ENCODE measurements at places on chromosomes 7 and 10.

DNA sequence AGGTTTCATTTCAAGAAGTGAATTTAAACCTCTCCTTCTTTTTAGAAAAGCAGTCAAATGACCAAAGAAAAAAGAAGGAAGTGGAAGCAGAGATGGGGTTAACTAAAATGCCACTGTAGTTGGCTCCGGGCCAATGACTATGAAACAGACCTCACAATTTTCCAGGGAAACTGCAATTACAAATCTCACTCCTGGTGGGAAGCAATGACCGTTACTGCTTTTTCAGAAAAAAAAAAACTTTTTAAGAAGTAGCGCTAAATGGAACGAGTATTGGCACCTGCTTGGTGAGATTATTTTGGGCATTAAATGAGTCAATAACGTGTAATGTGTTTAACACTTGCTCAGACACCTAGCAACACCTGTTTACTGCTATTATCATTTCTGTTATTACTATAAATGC, 1.2 kb downstream of the SFRP4 start:
- no peak for DNase-seq

GRCh38 chr10:77582710-77583115, 54.9 kb downstream of the KCNMA1 start:
- DNase-seq = no peak

- no peak for DNase-seq
These were observed 128.4 kb downstream of the CDH23 start for GRCh38 chr10:71525092-71525491.

DNA sequence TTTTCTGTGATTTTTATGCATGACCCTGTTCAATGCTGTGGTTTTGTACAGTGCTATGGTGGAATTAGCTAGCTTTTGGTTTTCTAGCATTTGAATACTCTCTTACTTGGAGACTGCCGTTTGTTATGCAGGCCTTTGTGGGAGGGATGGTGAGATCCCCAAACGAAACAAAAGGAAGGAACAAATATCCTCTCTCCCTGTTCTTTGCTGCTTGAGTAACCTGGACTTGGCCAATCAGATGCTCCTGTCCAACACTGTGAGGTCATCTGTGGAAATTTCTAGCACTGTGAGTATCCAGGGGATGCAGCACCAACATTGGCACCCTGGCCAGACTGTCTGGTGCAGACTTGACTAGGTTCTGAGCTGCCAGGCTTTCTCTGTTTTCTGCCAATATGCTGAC, 314.4 kb downstream of the ANKRD30A start:
- DNase-seq = no peak

GRCh38 chr10:22736134-22736533, 21.8 kb upstream of the PIP4K2A start:
- no peak for DNase-seq

DNA sequence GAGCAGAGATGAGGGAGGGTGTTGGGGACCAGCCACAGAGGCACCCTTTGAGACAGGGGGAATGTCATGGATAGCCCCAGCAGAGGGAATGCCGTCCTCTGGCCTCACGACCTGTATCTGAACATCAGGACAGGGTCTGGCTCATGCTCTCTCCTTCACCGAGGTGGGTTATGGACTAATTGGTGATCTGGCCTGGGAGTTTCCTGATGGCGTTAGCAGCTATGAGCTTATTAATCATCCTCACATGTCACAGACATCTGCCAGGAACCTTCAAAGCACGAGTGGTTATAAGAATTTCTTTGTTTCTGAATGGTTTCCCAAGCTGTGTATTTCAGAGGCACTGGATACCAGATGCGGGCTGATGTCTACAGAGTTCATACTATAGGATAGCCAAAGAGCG, 6.9 kb downstream of the CPA4 start:
- no peak for DNase-seq

GRCh38 chr7:74218343-74218698, 8.5 kb downstream of the LAT2 start:
- DNase-seq = no peak

Data from stimulated activated CD4-positive, alpha-beta T cell treated with anti-CD3 and anti-CD28 coated beads, Interleukin-15, amount 100 ng/mL, for 24 hours (primary cell).